Globus pallidus (tissue), 1 donor: ENCODE measurements at places on chromosomes 13 and 19.

DNA sequence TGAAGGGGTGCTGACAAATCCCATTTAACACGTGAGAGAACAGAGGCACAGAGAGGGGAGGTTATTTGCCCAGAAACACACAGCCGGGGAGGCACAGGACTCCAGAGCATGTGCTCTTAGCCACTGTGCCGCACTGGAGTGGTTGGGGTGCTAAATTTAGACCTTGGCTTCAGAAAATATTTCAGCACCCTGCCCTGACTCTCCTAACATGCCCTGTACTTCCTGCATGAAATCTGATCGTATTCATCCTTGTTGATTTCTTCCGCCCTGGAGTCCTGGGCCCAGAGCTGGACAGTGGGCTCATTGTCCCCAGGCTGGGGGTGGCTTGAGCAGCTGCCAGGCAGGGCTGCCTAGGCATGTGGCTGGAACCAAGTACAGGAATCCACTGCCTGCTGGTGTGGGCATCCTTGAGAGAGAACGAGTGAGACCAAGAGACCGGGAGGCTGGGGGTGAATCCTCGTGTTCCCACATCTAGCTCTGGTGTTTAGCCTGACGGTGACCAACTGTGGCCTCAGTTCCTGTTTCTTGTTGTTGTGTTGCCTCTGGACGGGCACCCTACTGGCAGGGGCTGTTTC, 5.3 kb downstream of the SLC27A1 start:
- DNase-seq, result peak; percentile 97

DNA sequence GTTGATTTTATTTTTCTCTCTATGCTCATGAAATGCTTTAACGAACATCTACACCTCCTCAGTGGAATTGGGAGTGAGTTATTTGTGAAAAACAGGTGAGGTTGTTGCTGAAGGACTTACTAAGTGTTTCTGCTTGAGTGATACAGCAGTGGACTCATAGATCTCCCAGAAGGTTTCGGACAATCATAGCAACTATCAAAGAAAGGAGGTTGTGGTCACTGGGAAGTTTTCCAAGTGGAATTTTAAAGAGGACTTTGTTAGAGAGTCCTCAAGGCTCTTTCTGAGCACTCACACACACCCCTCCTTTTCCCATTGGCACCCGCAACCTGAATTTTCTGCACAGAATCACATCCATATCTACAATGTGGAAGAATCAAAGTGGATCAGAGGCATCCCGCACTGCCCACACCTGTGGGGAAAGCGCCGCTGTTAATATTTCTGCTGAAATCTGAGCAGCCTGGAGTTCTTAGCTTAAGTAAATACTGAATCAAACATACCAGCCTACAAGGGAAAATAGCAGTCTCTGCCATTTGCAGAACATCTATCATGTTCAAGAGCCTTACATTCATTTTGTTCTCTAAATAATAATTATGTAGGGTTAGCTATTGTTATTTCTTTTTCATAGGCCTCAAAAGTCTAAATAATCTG, 719.4 kb downstream of the DIAPH3 start:
- DNase-seq, result no peak

DNA sequence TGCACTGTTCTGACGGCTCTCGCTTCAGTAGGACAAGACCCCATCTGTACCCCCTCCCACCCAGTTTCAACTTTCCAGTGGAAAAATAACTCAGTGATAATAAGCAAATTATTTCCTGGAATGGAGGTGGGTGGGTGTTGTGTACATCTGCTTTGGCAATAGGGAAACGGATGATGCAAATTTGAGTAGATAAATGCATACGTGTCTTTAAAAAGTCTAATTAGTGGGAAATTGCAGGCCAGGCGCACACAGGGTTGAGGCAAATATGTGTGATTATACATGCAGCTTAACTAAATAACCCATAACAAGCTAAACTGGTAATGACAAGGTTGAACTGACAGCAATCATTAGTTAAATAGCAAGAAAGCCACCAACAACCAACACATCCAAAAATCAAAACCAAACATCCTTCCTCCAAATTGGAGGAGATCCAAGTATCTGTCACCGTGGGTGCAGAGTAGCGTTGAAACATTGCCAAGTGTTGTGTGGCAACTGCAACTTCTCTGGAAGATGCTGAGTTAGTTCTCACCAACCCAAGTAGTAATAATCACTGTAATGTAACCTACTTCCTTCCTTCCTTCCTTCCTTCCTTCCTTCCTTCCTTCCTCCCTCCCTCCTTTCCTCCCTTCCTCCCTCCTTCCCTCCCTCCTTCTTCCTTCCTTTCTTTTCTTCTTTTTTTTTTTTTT, 54.6 kb downstream of the TRPM4 start:
- no peak for DNase-seq

DNA sequence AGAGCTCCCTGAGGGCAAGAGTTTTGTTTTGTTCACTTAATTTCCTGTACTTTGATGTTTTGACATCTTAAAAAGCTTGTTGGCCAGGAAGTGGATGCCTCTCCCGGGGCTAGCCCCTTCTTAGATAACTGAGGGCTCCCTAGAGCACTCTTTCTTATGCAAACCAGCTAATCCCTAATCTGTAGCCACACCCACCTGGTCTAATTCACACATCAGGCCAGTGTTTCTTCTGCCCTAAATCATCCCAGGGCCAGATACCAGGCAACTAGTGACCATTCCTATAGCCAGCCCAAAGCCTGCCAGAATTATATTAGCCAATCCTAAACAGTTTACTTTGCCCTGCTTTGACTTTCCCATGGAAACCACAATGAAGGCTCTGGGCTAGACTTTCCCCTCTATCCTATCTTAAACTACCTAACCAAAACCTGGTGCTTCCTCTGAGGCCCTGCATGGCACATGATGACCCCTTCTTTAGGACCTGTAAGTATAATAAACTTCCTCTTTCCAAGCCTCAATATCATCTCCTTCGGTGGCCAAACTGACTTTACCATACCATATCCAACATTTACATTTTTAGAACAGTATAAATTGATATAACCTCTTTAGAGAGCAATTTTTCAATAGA, 24.8 kb downstream of the WBP4 start:
- DNase-seq, result no peak

DNA sequence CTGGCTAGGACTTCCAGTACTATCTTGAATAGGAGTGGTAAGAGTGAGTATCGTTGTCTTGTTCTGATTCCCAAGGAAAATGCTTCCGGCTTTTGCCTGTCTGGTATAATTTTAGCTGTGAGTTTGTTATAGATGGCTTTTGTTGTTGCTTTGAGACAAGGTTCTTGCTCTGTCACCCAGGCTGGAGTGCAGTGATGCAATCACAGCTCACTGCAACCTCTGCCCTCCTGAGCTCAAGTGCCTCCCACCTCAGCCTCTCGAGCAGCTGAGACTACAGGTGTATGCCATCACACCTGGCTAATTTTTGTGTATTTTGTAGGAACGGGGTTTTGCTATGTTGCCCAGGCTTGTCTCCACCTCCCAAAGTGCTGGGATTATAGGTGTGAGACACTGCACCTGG, 6.1 kb upstream of the ZNF543 start:
- no peak for DNase-seq

GRCh38 chr13:112887151-112887550, 81.9 kb upstream of the MCF2L start:
- DNase-seq, result no peak

DNA sequence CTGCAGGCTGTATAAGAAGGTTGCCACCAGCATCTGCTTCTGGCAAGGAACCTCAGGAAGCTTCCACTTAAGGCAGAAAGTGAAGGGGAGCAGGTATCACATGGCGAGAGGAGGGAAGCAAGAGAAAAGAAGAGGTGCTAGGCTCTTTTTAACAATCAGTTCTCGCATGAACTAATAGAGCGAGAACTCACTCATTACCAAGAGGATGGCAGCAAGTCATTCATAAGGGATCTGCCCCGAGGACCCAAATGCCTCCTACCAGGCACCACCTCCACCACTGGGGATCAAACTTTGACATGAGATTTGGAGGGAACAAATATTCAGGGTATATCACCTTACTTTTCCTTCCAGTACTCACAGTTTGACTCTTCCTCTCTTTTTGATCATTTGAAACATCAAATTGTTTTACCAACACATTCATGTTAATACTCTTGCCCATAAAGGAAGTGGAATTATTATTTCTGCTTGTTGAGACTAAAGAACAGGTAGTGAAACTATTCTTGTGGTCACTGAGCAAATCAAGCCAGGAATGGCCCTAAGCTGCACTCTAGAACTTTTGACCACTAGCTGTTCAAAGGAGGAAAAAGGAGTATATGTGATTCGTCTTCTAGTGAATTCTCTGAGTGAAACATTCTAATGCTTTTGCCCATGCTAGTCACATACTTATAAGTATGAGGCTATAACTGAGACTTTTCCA, 45.0 kb downstream of the LACC1 start:
- no peak for DNase-seq

GRCh38 chr19:33621811-33622504, at the start of gene CHST8:
Gene CHST8, plus strand, starts transcription at chr19:33621953. Its CDS starts 67,309 bp downstream, at chr19:33689262.
- no peak for DNase-seq
